ENCODE measurements at places on chromosomes 13 and 19.

DNA sequence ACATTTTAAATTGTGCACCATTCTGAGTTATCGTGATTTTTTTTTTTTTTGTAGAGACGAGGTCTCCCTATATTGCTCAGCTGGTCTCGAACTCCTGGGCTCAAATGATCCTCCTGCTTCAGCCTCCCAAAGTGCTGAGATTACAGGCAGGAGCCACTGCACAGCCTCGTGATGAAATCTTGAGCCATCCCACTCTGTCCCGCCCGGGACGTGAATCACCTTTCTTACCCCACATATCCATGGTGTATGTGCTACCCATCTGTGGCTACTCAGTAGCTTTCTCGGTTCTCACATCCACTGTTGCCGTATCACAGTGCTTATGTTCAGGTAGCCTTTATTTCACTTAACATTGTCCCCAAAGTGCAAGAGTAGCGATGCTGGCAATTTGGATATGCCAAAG is 26.5 kb downstream of the PAK4 start:
- no peak for DNase-seq

DNA sequence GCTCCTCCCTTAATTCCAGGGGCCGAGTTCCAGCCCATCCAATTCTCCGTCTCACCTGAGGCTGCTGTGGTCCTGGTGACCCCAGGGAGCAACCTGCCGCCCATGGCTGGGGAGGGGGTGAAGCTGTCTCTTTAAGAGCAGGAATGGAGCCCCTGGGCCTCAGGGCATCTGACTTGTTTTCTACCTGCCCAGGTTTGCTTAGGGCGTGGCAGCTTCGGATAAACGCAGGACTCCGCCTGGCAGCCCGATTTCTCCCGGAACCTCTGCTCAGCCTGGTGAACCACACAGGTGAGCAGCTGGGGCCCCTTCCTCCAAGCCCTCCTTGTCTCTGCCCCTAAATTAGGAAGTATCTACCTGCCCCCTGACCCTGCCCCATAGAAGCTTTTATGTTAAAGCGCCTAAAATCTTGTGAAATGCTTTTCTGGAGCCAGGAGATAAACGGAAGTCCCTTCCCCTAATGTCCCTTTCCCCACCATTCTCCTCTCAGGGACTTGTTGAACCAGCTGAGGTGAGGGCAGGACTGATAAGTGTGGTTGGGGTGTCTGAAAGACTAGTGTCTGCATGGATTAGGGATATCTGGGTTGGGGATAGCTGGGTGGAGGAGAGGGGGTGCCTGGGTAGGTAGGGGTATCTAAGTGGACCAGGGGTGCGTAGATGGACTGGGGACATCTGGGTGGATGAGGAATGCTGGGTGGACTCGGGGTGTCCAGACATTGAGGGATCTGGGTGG is 614 bp downstream of the FXYD3 start:
- no peak for DNase-seq

GRCh38 chr19:45607071-45608029 is 5.3 kb upstream of the GPR4 start:
- DNase-seq: no peak

DNA sequence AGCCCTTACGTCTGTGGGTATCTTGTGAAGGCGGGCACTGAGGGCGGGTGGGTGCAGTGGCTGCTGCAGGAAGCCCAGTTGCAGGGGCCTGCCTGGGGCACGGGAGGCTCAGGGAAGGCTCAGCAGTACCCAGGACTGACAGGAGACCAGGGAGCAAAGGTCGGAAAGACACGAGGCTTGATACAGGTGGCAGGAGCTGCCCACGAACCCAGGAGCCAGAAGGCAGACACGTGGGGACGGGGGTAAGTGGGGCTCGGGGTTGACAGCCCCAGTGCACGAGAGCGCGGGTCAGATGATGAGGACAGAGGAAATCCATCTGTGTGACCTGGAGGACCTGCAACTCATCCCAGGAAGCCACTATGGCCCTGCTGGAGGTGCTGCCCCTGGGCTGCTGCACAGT is 25.3 kb downstream of the ELAVL1 start:
- no peak for DNase-seq

GRCh38 chr19:35265900-35266519 is 2.8 kb upstream of the USF2 start:
- DNase-seq: no peak

DNA sequence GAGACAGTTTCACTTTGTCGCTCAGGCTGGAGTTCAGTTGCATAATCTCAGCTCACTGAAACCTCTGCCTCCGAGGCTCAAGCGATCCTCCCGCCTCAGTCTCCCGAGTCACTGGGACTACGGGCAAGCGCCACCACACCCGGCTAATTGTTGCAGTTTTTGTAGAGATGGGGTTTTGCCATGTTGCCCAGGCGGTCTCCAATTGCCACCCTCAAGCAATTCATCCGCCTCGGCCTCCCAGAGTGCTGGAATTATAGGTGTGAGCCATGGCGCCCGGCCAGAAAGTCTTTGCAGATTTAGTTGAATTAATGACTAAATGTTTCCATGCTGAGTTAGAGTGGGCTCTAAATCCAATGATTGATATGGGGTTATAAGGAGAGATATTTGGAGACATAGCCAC is 4.5 kb upstream of the CADM4 start:
- DNase-seq: no peak

GRCh38 chr13:42628666-42629065 is 54.7 kb downstream of the TNFSF11 start:
- no peak for DNase-seq

DNA sequence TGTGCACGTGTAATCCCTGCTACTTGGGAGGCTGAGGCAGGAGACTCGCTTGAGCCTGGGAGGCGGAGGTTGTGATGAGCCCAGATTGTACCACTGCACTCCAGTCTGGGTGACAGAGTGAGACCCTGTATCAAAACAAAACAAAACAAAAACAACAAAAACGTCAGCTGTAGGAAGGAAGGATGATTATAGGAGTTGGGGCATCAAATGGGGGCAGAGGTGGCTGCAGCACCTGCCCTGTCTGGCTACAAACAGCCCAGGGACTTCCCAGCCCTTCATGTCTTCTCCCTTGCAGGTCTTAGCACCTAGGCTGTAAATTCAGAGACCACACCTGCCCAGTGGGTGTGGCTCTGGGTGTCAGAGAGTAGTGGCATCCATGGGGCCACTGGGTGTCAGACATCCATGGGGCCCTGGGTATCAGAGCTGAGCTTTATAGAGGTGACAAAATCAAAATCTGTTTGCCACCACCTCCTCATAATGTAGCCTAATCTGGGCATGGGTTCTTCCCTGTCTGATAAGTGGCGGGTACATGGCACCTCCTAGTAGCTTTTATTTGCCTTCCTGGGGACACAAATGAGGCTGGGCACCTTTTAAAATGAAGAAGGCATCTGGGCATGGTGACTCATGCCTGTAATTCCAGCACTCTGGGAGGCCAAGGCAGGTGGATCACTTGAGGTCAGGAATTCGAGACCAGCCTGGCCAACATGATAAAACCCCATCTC is 4.7 kb upstream of the B3GNT3 start:
- no peak for DNase-seq

DNA sequence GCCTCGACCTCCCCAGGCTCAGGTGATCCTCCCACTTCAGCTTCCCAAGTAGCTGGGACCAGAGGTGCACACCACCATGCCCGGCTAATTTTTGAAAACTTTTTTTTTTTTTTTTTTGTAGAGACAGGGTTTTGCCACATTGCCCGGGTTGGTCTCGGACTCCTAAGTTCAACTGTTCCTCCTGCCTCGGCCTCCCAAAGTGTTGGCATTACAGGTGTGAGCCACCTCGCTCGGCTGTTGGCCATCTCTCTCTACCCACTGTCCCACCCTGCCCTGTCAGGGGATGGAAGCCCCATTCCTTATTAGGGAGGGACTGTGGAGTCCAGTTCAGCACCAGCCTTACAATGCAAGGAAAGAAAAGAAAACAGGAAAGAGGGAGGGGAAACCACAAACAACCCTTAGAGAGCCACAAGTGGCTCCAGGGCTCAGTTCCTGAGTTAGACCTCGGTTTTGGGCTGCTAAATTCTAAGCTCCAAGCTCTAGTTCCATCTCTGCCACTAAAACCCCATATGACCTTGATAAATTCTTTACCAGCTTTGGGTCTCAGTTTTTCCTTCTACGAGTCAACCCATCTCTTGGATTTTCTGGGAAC is 31.7 kb downstream of the ACTL9 start:
- no peak for DNase-seq

DNA sequence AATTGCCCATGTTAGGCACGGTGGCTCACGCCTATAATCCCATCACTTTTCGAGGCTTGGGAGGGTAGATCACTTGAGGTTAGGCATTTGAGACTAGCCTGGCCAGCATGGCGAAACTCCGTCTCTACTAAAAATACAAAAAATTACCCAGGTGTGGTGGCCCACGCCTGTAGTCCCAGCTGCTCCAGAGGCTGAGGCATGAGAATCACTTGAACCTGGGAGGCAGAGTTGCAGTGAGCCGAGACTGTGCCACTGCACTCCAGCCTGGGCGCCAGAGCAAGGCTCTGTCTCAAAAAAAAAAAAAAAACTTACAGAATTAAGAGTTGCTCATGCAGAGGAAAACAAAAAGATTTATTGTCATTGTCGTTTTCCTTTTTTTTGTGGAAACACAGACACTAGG is 3.4 kb upstream of the PSMC4 start:
- no peak for DNase-seq

GRCh38 chr19:35140207-35140961 is 1.8 kb downstream of the FXYD1 start:
- no peak for DNase-seq

GRCh38 chr19:9937001-9937411 is 691 bp upstream of the OLFM2 start:
- no peak for DNase-seq

- DNase-seq: no peak
These were observed 3.9 kb downstream of the ANKRD24 start for GRCh38 chr19:4186087-4186993.

DNA sequence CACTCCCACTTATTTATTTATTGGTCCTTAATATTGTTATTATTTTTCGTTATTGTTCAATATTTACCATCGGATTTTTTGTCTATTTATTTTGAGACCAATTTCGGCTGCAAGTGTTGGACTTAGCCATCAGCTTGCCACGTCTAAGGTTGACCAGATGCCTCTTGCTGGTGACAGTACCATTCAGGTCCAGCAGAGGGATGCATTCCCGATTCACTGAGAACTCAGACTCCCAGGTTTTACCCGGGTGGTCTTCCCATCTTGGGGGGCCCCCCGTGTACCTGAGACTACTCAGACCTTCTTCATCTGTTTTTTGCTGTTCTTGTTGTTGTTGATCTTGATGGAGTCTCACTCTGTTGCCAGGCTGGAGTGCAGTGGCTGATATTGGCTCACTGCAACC is 1435.2 kb downstream of the UQCRFS1 start:
- no peak for DNase-seq

DNA sequence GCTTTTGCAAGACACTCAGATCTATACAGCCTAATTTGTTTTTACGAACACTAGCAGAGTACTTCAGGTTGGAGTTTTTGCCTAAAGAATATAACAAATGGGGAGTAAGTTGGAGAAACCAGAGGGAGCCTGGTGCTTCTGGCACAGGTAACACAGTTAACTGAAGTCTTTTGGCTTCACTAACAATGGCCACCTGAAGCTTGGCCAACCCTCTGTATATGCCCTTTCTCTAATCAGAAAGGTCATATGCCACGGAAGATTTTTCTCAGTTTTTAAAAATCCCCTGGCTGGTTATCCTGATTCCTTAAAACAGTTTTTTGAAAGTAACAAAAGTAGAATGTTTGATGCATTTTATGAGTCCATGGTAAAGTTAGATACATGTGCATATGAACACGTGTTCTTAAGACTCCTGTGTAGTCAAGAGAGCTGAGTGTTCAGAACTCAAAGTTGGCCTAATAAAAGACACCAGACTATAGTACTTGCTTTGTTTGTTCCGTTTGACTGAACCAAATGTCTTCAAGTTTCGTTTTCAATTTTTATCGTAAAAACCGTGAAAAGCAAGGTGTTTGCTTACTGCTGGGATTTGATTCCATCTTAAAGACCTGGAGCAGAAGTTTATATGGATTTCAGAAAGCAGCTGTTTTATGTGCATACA is 137.5 kb downstream of the KCNRG start:
- no peak for DNase-seq

DNA sequence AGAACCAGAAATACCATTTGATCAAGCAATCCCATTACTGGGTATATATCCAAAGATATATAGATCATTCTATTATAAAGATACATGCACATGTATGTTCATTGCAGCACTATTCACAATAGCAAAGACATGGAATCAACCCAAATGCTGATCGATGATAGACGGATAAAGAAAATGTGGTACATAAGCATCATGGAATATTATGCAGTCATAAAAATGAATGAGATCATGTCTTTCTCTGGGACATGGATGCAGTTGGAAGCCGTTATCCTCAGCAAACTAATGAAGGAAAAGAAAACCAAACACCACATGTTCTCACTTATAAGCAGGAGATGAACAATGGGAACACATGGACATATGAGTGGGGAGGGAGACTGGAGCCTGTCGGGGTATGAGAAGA is 1540.9 kb upstream of the MIR17HG start:
- no peak for DNase-seq

DNA sequence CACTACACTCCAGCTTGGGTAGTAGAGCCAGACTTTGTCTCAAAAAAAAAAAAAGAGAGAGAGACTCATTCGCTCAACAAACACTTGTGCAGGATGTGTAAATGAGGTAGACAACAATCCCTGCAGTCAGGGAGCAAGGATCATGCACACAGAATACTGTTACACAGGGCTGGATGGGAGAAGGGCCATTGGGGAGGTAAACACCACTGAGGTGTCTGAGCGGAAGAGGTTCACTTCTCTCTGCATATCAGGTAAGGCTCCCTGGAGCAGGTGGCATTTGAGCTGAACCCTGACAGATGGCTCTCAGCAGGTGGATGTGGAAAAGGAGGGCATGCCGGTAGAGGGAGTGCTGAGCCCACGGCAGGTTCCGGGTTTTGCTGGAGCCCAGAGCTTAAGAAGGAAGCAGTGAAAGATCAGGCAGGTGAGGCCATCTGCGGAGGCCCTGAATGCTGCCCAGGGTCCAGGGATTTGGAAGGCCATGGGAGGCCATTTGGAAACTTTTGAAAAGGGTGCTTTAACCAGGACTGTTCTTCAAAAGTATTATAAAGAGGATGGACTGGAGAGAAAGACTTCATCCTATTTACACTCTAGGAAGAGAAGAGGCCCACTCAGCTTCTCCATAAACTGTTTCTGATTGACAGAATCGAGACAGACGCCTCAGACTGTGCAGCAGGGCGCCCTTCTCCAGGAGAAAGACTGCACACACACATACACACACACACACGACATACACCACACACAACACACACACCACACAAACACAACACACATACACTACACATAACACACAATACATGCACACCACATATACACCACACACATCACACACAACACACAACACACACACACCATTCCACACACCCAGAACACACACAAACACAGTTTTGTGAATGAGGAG is 199.4 kb downstream of the USP12 start:
- no peak for DNase-seq

- no peak for DNase-seq
These were observed 41.6 kb downstream of the MYO9B start for GRCh38 chr19:17116996-17117702.

DNA sequence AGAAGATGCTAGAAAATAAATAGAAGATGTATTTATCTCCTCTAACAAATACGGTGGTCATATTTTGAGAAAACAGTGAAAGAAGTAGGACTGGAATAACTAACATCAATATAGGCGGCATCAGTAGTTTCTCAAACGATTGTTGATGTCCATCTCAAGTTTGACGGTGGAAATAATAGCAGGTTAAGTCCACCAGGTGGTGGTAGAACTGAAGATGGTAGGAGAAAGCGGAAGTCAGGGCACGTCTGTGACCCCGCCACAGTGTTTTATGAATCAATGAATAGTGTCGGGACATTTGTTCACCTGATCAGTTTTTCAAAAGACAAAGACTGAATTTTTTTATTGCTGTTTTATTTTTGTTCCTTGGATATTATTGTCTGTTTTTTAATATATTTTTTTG is 706.4 kb upstream of the SLC10A2 start:
- no peak for DNase-seq
